Naive thymus-derived CD8-positive, alpha-beta T cell (primary cell): ENCODE measurements at places on chromosomes 16 and 17. TPM values are rescaled to one million over a fixed set of nuclear protein-coding genes. Genes with fewer than 3 reads are reported as not detected.

WDR81 gene
- total RNA-seq = 48.2 TPM

KRT32 gene
- not detected for total RNA-seq

TSPAN10 gene
- 0.86 TPM for total RNA-seq

B9D1 gene
- 3.1 TPM for total RNA-seq

EIF4A3 gene
- 53.0 TPM for total RNA-seq

SLC38A8 gene
- not detected for total RNA-seq

SP6 gene
- total RNA-seq = 0.33 TPM

RHBDL3 gene
- not detected for total RNA-seq

XAF1 gene
- 40.7 TPM for total RNA-seq

NOTUM gene
- not detected for total RNA-seq

IRX5 gene
- total RNA-seq = not detected

OR3A3 gene
- total RNA-seq = not detected

DNA sequence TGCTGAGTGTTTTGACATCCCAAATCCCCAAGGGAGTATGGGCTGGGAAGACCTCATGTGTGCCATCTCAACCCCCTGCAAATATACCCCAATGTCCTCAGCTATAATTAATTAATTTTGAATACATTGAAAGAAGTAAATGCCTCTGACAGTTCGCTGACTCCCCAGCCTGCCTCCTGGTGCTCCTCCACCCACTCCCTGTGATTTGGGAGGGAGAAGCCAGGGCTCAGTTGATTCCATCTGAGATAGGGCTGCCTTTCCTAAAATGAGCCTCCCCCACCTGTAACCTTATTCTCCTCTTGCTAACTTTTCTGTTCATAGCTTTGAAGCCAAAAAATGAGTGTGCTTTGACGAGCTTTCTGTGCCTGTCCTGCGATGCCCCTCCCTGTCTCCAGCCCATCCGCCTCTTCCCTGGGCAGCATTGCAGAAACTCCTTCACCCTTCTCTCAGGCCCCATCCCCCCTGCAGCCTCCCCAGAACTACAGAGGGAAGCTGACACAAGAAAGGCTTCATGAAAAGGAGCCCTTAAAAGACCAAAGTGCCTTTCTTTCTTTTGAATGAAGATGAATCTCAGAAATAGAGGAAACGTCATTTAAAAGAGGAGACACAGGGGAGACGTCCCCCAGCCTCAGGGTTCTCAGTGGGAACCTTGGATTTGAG lies 70.3 kb downstream of the HLF start:
- DNase-seq = no peak

GRCh38 chr16:61858988-61859387 lies 177.2 kb downstream of the CDH8 start:
- DNase-seq = no peak

GRCh38 chr17:81723651-81724209 lies 11.6 kb downstream of the SLC25A10 start:
- DNase-seq = no peak

- no peak for DNase-seq
These were observed 1.1 kb upstream of the THRA start for GRCh38 chr17:40061609-40062038.

DNA sequence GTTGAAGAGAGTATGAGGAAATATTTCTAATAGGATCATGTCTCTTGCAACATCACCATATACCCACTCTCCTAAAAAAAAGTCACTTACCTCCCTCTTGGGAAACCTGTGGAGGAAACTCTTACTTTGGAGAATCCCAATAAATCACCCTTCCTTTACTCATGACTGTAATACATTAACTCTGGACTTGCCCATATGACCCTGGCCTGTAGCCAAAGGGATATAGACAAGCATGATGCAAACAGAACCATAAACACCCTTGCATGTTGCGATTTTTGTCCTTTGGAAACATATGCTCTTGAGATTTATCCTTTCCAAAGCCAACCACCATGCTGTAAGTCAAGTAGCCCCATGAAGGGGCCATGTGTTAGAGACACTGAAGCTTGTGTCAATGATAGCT lies 19.5 kb downstream of the CDH11 start:
- DNase-seq = no peak

DNA sequence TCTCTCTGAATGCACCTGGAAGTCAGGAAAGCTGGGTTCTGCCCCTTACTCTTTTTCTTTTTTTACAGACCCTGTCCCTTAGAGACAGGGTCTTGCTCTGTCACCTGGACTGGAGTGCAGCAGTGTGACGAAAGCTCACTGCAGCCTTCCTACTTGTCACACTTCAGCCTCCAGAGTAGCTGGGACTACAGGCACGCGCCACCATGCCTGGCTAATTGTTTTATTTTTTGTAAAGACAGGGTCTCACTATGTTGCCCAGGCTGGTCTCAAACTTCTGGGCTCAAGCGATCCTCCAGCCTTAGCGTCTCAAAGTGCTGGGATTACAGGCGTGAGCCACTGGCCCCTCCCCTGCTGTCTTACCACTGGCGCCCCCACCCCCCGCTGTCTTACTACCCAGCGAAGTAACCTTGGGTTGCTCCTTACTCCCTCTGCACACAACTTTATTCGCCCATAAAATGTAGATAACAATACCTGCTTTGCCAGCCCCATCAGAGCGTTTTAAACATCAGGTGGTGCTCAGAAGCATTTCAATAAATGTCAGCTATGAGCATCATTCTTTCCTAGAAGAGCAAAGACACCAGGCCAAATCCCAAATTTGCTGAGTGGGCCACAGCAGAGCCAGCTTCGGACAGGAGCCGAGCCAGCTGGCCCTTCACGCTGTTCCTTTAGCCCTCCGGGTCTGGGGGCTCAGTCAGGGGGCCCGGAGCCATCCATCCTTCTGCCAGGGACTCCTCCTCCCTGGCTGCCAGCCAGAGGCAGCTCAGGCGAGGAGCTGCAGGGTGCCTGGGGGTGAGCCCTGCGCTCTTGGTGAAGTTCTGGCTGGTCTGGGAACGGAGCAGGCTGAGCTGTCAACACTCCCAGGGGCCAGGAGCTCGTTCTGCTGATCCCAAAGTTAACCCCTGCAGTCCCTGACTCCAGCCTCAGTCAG lies 24.4 kb downstream of the SRL start:
- DNase-seq = no peak

DNA sequence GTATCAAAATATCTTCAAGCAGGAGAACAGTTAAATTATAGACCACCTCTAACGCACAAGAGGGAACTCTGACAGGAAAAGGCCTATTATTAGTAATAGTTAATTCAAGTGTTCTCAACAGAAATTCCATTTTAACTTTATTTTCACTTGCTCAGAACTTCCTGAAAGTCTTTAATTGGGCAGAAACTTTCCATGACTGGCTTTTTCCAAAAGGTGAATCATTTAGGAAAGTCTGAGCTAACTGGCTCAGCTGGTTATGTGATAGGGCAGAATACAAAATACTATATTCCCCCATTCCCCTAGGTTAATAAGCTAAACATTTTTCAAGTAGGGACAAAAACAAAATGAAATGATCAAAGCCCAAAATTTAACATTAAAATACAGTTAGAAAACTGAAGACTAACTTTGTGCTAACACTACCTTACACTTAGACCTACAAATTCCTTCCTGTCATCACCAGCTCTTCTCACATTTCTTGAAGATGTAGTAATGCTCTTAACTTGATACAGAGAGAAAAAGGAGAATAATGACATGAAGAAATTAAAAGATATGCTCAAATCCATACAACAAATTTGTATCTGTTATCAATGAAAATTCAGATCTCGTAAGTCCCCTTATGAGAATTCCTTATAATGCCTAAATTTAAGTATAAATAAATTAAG lies 31.0 kb downstream of the CFDP1 start:
- DNase-seq = no peak

GRCh38 chr16:30567991-30568638 lies 3.4 kb downstream of the ZNF688 start:
- DNase-seq = peak; percentile 78

GRCh38 chr17:2563061-2563460 lies 30.4 kb upstream of the PAFAH1B1 start:
- no peak for DNase-seq

- DNase-seq = no peak
These were observed 173.1 kb upstream of the NLRP1 start for GRCh38 chr17:5757314-5757907.

GRCh38 chr16:3824121-3824795 lies 56.3 kb downstream of the CREBBP start:
- no peak for DNase-seq

- DNase-seq = peak; percentile 92
These were observed 75.9 kb upstream of the TNRC6C start for GRCh38 chr17:77882481-77883212.

- no peak for DNase-seq
These were observed 32.5 kb upstream of the MYO18A start for GRCh38 chr17:29212681-29213121.

DNA sequence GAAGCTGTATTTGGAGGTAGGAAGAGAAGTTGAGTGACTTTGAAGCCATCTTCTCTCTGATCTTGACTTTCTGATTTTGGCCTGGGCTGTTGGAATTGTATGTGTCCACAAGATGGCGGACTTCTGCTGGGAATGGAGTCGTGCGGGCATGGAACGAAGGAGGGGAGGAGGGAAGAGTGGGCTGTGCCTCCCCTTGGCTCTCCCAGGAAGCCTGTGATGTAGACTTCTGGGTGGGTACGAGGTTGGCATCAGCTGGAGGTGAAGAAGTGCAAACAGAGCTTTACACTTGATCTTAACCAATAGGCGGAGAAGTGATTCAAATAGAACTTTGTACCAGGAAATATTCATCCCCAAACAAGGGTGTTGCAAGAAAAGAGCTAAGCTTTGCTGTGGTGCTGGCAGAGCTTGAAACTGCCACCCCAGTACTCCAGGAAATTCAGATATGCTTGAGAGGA lies 7.4 kb upstream of the TMEM220 start:
- DNase-seq = no peak

DNA sequence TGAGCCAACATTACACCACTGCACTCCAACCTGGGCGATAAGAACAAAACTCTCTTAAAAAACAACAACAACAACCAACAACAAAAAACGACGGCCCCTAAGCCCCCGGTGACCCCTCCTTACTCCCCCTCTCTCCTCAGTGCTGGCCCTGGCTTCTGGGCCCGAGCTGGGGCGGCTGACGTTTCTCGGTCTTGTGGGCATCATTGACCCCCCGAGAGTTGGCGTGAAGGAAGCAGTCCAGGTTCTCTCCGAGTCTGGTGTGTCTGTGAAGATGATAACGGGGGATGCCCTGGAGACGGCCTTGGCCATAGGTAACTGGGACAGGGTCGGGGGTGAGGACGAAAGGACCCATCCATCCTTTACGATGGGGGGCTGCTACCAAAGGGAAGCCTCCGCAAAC lies 52.7 kb downstream of the MEAK7 start:
- DNase-seq = no peak

DNA sequence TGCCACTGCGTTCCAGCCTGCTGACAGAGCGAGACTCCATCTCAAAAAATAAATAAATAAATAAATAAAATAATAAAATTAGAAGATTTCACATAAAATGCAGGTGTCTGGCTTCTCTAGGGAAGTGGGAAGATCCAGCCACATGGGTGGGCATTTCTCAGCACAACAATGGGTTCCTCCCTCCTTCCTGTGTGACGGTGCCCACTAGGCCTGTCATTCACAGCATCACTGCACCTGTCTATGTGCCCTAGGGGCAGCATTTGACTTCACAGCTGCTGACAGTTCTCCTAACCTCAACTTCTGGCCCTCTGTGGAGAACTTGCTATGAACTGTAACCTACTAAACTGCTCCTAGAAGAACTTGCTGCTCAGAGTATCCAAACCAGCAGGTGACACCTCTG lies 3.0 kb downstream of the ABHD15 start:
- no peak for DNase-seq

- no peak for DNase-seq
These were observed 115.3 kb downstream of the SNX29 start for GRCh38 chr16:12091569-12092543.

- DNase-seq = peak; percentile 46
These were observed 684 bp downstream of the ZFP90 start for GRCh38 chr16:68539711-68540239.

DNA sequence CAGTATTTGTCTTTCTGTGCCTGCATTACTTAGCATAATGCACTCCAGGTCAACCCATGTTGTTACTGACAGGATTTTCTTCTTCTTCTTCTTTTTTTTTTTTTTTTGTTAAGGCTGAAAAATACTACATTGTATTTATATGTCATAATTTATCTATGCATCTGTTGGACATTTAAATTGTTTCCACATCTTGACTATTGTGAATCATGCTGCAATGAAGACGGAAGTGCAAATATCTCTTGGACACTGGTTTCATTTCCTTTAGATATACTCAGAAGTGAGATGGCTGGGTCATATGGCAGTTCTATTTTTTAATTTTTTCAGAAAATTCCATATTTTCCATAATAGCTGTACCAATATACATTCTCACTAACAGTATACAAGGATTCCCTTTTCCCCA lies 272.7 kb upstream of the PMFBP1 start:
- no peak for DNase-seq

- DNase-seq = no peak
These were observed 20.7 kb downstream of the DNAH9 start for GRCh38 chr17:11618861-11619566.

GRCh38 chr17:78795861-78796516 lies 13.9 kb upstream of the CYTH1 start:
- no peak for DNase-seq

DNA sequence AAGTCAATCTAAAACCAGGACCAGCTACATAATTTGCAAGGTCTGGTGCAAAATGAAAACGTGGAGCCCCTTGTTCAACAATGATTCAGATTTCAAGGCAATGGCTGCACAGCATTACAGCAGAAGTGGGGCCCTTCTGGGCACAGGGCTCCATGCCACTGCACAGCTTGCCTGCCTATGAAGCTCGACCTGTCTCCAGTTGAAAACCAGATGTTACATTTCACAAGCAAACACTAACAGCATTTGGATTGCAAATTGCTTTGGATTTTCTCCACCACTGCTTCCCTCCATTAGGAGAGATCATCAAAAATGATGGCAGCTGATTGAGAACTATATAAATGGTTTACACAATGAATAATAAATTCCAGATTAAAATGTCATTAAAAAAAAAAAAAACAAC lies 551.4 kb upstream of the ZFHX3 start:
- no peak for DNase-seq

DNA sequence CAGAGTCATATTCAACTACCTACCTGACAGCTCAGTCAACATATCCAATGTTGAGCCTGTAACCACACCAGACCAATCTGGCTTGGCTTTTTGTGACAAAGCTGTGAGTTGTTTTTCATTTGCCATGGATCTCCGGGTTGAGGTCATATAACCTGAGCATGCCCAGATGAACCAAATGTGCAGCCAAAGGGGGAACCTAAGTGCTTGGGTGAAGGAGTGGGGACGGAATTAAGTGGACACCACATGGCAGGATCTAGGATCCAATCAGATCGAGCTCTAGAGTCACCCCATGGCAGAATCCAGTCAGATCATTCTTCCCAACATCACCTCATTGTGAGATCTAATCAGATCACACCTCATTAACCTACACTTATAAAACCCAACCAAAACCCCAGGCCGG lies 258.6 kb downstream of the PHKB start:
- DNase-seq = no peak

DNA sequence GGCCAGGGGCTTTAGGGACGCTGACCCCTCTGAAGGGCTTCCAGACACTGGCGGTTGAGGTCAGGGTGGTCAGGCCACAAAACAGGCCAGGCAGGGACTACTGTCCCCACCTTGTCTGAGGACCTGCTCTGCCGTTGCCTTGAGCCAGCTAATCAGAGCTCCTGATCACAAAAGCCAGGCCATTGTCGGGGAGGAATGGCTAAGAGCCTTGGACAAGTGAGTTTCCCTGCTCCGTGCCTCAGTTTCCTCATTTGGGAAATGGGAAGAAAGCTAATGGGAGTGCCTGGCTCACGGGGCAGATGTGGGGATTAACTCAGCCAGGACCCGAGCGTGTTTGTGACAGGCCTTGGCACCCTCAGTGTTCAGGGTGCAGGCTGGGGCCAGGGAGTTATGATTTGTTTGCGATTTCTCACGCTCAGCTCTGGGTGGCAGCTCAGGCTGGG lies 246.5 kb upstream of the CIBAR2 start:
- no peak for DNase-seq
